ENCODE measurements at places on chromosomes 7 and 10. TPM values are rescaled to one million over a fixed set of nuclear protein-coding genes. Genes with fewer than 3 reads are reported as not detected.

LDB3 gene
- not detected for total RNA-seq

MKX gene
- total RNA-seq, result not detected

PURB gene
- total RNA-seq, result 11.2 TPM

EMX2 gene
- total RNA-seq, result not detected

PRSS37 gene
- total RNA-seq, result not detected

ZNF3 gene
- total RNA-seq, result 19.9 TPM

WASHC2A gene
- 12.1 TPM for total RNA-seq

IL2RA gene
- total RNA-seq, result not detected

C1QL3 gene
- total RNA-seq, result not detected

SPDYE5 gene
- total RNA-seq, result not detected

APBB1IP gene
- total RNA-seq, result 9.1 TPM

SH2D4B gene
- 0.03 TPM for total RNA-seq

CALY gene
- 0.54 TPM for total RNA-seq

OR2A7 gene
- total RNA-seq, result not detected

GHITM gene
- 215 TPM for total RNA-seq

GBX1 gene
- not detected for total RNA-seq

AKR1C4 gene
- total RNA-seq, result 0.30 TPM

TBC1D12 gene
- 5.1 TPM for total RNA-seq

MYOZ1 gene
- not detected for total RNA-seq

SFTPD gene
- total RNA-seq, result 0.23 TPM

PNLIPRP3 gene
- total RNA-seq, result not detected

OR9A2 gene
- total RNA-seq, result not detected

SLC25A13 gene
- total RNA-seq, result 37.0 TPM

NSUN5 gene
- total RNA-seq, result 64.5 TPM

NUTM2B gene
- total RNA-seq, result 0.33 TPM

ANXA11 gene
- 142 TPM for total RNA-seq

PRPS1L1 gene
- total RNA-seq, result not detected

CAV2 gene
- total RNA-seq, result 170 TPM

COBL gene
- total RNA-seq, result 4.2 TPM

VPS37D gene
- 6.4 TPM for total RNA-seq

NPM3 gene
- total RNA-seq, result 102 TPM

PPP1R9A gene
- 3.1 TPM for total RNA-seq

FGFBP3 gene
- total RNA-seq, result 2.7 TPM

CADPS2 gene
- total RNA-seq, result 0.13 TPM

LGI1 gene
- total RNA-seq, result not detected

TEX36 gene
- total RNA-seq, result not detected

LIPN gene
- not detected for total RNA-seq

TUBAL3 gene
- total RNA-seq, result 0.57 TPM

PTPRN2 gene
- total RNA-seq, result 0.96 TPM

ATOH7 gene
- total RNA-seq, result 0.29 TPM

TTYH3 gene
- 62.2 TPM for total RNA-seq

OPN4 gene
- total RNA-seq, result not detected

CFAP69 gene
- 2.5 TPM for total RNA-seq

NAT16 gene
- 0.10 TPM for total RNA-seq

PUS7 gene
- total RNA-seq, result 25.6 TPM

ZCWPW1 gene
- total RNA-seq, result 1.6 TPM

GPNMB gene
- total RNA-seq, result 2.7 TPM

SLC35G1 gene
- 8.8 TPM for total RNA-seq

SFXN4 gene
- 49.7 TPM for total RNA-seq

LLCFC1 gene
- not detected for total RNA-seq

TAC1 gene
- total RNA-seq, result not detected

PRRT4 gene
- 0.54 TPM for total RNA-seq

EGFR gene
- total RNA-seq, result 85.3 TPM

CASD1 gene
- 12.2 TPM for total RNA-seq

KCP gene
- total RNA-seq, result 0.25 TPM

Data from A549 treated with CORT108297 at 1 μM for 4 hours (cell line).